ENCODE measurements at places on chromosomes 13 and 19. TPM values are rescaled to one million over a fixed set of nuclear protein-coding genes. Genes with fewer than 3 reads are reported as not detected.
A peak's percentile ranks its signal among the peaks of the same experiment; 100 is the strongest.

DNA sequence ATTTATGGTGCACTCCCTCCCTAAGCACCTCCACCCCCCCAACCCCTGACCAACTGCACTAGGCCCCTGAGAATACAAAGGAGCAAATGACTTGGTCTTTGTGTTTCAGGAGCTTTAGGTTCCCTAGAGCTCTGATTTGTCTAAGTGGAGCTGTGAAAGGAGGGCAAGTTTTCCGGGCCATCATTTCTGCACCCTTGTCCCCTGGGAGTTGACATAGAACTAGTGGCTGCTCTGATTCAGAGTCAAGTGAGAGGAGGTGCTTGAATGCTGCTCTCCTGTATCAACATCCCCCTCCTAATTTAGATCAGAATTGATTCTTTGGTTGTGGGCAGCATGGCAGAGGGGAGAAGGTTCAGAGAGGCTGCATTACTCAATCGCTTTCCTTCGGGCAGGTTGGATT is 391.6 kb downstream of the KCNRG start:
- DNase-seq: no peak
- H3K4me3 ChIP-seq: no peak overlapping the region
- no peaks in the 10 kb centered on the region for H3K27me3 ChIP-seq
- H3K36me3 ChIP-seq: no peaks in the 10 kb centered on the region

The RDH8 gene
- not detected for total RNA-seq

DNA sequence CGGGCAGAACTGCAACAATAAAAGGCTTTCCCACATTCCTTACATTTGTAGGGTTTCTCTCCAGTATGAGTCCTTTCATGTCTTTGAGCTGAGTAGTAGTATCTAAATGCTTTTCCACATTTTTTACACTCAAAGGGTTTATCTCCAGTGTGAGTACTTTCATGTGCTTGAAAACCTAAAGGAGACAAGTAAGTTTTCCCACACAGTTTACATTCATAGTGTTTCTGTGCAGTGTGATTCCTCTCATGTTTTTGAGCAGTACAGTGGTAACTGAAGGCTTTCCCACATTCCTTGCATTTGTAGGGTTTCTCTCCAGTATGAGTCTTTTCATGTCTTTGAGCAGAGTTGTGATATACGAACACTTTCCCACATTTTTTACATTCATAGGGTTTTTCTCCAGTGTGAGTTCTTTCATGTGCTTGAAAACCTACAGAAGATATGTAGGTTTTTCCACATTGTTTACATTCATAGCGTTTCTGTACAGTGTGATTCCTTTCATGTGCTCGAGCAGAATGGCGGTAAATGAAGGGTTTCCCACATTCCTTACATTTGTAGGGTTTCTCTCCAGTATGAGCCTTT is 47.0 kb downstream of the ZNF44 start:
- no peak for DNase-seq
- peaks cover 17% of the 10 kb centered on the region for H3K36me3 ChIP-seq
- H3K27ac ChIP-seq: no peak overlapping the region
- no peaks in the 10 kb centered on the region for H3K4me1 ChIP-seq
- no peak overlapping the region for H3K4me3 ChIP-seq
- H3K27me3 ChIP-seq: no peaks in the 10 kb centered on the region

- no peak for DNase-seq
- H3K27me3 ChIP-seq: peaks cover 18% of the 10 kb centered on the region
- H3K27ac ChIP-seq: no peak overlapping the region
- no peak overlapping the region for H3K4me3 ChIP-seq
- no peaks in the 10 kb centered on the region for H3K36me3 ChIP-seq
- no peaks in the 10 kb centered on the region for H3K4me1 ChIP-seq
These were observed 296.5 kb downstream of the ZNF536 start for GRCh38 chr19:30668521-30669155.

The ZNF253 gene
- 6.4 TPM for total RNA-seq

DNA sequence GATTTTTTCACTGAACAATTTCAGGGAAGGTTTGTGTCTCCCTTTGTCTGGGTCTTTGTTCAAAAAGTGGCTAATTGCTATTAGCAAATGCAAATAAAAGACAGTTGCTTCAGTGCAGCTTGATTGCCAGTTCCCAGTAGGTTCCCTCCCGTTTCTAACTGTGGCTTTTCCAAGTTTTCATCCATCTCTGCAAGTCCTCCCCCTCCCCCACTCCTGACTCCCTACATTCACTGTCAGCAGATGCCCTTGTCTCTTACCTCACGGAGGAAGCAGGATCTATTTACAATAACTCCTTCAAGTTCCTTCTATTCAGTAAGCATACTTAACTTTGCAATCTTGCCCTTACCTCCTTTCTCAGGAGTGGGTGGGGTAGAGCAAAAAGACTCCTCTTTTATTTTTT is 55.4 kb upstream of the SCEL start:
- no peak for DNase-seq
- no peak overlapping the region for H3K4me3 ChIP-seq
- no peaks in the 10 kb centered on the region for H3K36me3 ChIP-seq
- H3K27ac ChIP-seq: peak overlapping the region; percentile 34

DNA sequence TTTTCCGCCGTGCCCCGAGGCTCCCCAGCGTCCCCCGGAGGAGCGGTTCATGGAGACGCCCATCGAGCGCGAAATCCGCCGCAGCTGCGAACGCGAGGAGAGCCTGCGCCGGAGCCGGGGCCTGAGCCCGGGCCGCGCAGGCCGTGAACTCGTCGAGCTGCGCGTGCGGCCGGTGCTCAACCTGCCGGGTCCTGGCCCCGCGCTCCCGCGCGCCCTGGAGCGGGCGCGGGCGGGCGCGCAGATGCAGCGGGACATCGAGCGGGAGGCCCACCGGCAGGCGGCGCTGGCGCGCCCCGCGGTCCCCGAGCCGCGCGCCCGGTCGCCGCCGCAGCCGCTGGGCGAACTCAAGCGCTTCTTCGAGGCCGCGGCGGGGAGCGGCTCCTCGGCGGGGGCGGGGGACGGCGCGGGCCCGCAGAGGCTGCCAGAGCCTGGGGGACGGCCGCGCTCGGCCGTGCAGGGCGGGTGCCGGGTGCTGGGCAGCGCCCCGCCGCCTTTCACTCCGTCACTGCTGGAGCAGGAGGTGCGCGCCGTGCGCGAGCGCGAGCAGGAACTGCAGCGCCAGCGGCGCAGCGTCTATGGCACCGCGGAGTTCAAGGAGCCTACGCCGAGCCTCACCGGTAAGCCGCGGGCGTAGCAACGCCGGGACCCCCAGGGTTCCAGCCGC is 807 bp downstream of the MISP3 start:
- peak; percentile 59 for DNase-seq
- H3K27me3 ChIP-seq: no peaks in the 10 kb centered on the region
- no peaks in the 10 kb centered on the region for H3K36me3 ChIP-seq

DNA sequence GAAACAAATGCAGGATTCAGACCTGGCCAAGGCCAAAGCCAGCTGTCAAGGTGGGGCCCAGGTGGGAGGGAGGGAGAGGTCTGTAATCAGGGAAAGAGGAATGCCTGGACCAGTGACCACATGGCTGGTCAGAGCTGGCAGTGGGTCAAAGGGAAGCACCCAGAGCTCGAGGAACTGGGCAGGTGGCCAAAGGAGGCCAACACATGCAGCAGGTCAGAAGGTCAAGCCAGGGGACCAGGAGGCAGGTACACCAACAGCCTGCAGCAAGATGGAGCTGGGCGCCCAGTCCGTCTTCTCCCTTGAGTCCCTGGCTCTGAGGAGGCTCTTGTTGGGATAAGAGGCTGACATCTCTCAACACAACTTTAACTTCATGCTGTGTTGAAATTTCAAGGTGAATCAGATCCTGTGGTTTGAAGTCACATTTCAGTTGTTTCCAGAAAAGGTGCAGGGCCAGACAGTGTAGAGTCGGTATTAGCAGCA is 17.1 kb downstream of the GPATCH1 start:
- no peaks in the 10 kb centered on the region for H3K27me3 ChIP-seq
- H3K36me3 ChIP-seq: peaks cover 10% of the 10 kb centered on the region
- H3K4me3 ChIP-seq: no peak overlapping the region
- H3K4me1 ChIP-seq: no peaks in the 10 kb centered on the region
- DNase-seq: no peak

The PNMA8A gene
- total RNA-seq: 8.8 TPM

The KIR3DL1 gene
- total RNA-seq: not detected

The PGLYRP2 gene
- not detected for total RNA-seq

DNA sequence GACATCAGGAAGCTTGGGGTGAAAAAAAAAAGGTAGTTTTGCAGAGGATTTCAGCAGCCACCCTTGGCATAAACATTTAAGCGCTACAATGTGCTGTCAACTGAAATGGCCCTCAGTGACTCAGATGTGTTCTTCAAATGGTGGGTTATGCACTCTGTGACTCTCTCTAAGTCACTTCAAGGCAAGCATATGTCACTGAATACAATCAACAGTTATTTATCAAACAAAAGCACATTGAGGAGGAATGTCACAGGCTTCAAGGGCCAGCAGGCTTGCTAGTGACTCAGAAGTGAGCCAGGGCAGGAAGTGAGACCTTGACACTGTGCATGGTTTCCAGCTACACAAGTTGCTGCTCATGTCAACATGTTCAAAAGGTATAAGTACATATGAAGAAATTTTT is 523.7 kb upstream of the HTR2A start:
- H3K27ac ChIP-seq: no peak overlapping the region
- H3K36me3 ChIP-seq: no peaks in the 10 kb centered on the region
- H3K4me3 ChIP-seq: no peak overlapping the region

- peaks cover 77% of the 10 kb centered on the region for H3K27me3 ChIP-seq
- DNase-seq: no peak
- H3K4me3 ChIP-seq: no peak overlapping the region
- no peaks in the 10 kb centered on the region for H3K36me3 ChIP-seq
- H3K27ac ChIP-seq: no peak overlapping the region
These were observed 18.3 kb upstream of the CACNG8 start for GRCh38 chr19:53944416-53944815.

The MICOS13 gene
- total RNA-seq: 29.4 TPM

The PSPN gene
- total RNA-seq: 0.32 TPM

The KIR2DL4 gene
- total RNA-seq: 0.32 TPM

The GDF15 gene
- 9.2 TPM for total RNA-seq

The COL4A1 gene
- 370 TPM for total RNA-seq

The IL4I1 gene
- 2.2 TPM for total RNA-seq

The CRLF1 gene
- total RNA-seq: 21.0 TPM

The FAM32A gene
- total RNA-seq: 86.3 TPM

The CAPN12 gene
- 9.2 TPM for total RNA-seq

The MAMSTR gene
- 1.9 TPM for total RNA-seq

The LYL1 gene
- total RNA-seq: 9.2 TPM

- no peaks in the 10 kb centered on the region for H3K36me3 ChIP-seq
- no peak overlapping the region for H3K4me3 ChIP-seq
- no peaks in the 10 kb centered on the region for H3K4me1 ChIP-seq
- H3K27ac ChIP-seq: no peak overlapping the region
These were observed 44.6 kb downstream of the GJA3 start for GRCh38 chr13:20116213-20116612.

The OVOL3 gene
- total RNA-seq: not detected

The S1PR4 gene
- total RNA-seq: 1.9 TPM

The ZNF112 gene
- 3.8 TPM for total RNA-seq

GRCh38 chr13:42814868-42815267 is 33.5 kb downstream of the FAM216B start:
- no peaks in the 10 kb centered on the region for H3K36me3 ChIP-seq
- no peaks in the 10 kb centered on the region for H3K27me3 ChIP-seq
- DNase-seq: no peak

DNA sequence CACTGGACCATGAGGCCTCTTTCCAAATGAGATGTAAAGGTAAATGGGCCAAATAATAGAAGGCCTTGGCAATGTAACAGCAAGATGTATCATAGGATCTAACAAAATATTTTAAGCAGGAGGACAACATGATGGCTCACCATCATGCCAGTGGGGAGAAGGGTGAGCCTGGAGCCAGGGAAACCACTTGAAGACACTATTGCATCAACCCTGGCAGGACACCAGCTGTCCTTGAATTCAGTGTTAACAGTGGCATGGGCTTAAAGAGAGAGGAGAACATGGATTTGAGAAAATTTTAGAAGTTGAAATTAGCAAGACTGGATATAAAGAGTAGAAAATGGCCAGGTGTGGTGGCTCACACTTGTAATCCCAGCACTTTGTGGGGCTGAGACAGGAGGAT is 6.7 kb upstream of the RCBTB2 start:
- H3K4me3 ChIP-seq: no peak overlapping the region
- no peaks in the 10 kb centered on the region for H3K36me3 ChIP-seq
- no peak for DNase-seq
- no peak overlapping the region for H3K27ac ChIP-seq
- no peaks in the 10 kb centered on the region for H3K27me3 ChIP-seq

DNA sequence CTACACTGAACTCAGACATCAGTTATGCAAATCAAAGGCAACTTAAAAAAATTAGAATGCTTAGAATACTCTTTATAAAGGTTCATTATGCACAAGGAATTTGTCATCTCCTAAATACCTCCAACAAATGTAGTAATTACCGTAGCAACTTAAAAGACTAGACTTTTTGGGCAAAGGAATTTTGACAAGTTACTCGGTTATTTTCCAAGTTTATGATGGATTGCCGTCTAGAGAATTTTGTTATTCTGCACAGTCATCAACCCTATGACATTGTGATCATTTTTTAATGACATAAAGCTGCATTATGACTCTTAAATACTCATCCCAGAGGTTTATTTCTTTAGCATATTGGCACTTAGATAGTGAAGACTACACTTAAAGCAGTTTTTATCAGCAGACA is 71.9 kb downstream of the TRPC4 start:
- no peaks in the 10 kb centered on the region for H3K27me3 ChIP-seq
- no peak overlapping the region for H3K4me3 ChIP-seq
- no peaks in the 10 kb centered on the region for H3K36me3 ChIP-seq
- H3K4me1 ChIP-seq: no peaks in the 10 kb centered on the region
- DNase-seq: no peak

The OR7C1 gene
- not detected for total RNA-seq

All from breast epithelium (tissue), 4 donors.